ENCODE measurements at places on chromosomes 7 and 10.
A peak's percentile ranks its signal among the peaks of the same experiment; 100 is the strongest.

GRCh38 chr10:129506101-129506797 is 39.2 kb downstream of the MGMT start:
- DNase-seq, result peak; percentile 88

DNA sequence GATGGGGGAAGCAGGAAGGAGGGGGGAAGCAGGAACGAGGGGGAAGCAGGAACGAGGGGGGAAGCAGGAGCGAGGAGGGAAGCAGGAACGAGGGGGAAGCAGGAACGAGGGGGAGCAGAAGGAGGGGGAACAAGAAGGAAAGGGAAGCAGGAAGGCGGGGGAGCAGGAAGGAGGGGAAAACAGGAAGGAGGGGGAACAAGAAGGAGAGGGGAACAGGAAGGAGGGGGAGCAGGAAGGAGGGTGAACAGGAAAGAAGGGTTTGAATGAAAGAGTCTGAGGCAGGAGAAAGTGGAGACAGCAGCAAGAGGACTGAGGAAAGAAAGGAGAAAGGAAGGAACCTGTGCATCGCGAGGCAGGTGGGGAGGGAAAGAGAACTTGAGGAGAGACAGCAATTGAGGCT is 256.6 kb downstream of the PTEN start:
- no peak for DNase-seq

- no peak for DNase-seq
Measured at GRCh38 chr10:6339891-6340290, 137.2 kb downstream of the PFKFB3 start.

DNA sequence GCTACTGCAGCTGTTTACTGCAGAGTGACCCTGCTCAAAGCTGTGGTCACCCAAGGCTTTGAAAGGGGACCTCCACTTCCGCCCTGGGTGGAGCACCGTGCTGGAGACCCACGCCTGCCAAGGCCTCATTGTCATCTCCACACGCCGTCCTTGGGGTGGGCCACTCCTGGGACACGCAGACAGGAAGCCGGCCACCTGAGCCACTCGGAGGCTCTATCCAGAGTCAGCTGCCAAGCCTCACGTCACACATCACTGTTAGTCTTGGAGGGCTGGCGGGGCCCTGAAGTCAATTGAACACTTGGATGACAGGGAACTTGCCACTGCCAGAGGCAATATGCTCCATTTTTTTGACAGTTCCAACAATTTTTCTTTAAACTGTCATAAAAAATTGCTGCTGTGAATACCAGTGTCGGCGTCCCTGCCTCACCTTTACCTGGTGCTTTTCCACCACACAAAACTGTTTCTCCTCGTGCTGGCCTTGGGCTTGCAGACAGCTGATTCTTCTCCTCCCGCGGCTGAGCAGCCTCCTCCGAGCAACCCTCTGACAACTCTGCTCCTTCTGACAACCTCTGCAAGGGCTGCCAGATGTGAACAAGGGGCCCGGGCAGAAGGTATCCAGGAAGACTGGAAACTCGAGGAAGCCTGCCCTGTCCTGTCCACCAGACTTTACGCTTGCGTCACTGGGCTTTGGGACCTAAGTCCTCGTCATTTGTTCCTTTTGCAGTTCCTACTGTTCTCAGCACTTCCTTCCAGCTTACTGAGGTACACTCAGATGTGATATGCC is 81.9 kb downstream of the EGFR start:
- DNase-seq, result peak; percentile 90

GRCh38 chr10:53579773-53580172 is 807.2 kb upstream of the MBL2 start:
- DNase-seq, result no peak

DNA sequence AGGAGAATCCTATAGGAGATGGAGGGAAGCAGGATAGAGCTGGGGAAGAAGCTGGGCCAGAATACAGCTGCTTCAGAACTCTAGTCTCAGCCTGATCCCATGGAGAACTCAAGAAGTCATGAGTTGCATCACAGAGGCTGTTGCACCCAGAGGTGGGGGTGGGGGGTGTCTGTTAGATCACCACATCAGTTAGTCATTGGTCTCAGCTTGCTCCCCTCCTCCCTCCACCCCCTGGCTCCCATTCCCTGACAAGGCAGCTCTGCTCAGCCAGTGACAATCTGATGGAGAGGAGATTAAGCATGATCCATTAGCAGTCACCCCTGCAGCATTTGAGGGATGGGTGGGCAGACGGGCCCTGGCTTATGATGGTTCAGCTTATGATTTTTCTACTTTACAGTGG is 58.4 kb upstream of the FGL2 start:
- DNase-seq, result no peak

DNA sequence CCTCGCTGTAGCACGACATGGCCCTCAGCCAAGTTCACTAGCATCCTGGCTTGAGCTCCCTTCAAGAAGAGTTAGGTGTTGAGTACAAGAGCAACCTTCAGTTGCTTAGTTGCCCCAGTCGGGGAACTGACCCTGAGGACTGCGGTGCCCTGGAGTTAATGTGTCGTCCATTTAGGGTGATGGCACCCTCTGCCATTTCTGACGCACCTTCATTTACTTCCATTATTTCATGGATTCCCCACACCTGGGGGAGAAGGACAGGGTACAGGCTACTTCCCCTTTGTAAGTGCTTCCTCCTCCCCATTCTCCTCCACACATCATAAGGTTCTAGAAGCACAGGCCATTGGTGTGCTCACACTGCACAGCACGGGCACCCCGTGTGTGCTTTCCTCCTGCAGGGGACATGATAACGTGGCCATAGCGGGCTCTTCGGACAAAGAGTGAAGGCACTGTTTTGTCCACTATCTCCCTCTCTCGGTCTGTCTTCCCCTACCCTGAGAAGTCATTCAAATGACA is 1.8 kb downstream of the ALOX5 start:
- DNase-seq, result no peak

DNA sequence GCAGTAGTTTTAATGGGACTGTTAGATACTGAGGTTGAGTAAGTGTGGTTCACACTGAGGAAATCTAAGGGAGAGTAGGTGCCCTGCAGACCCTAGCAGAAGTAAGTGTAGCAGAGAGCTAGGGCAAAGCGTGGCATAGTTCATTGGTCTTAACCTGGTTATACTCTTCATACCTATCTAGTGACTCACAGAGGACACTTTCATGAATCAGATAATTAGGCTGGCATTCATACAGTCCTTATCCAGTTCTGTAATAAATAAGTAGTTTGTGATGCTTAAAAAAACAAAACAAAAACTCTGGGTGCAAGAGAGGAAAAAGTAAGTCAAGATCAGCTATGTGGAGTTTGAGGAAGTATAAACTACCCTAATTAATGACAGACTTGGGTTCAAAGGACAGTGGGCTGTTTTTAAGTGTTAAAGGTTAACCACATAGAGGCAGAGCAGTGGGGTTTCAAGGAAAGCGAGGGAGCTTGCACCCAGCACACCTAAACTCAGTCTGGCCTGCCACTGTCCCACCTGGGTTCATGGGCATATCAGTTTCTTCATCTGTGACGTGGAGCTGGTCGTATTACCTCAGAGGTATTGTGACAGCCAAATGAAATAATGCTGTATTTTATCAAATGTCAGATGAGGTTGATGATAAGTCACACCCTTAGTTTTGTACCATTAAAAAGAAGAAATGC is 27.1 kb downstream of the LMTK2 start:
- DNase-seq, result no peak

DNA sequence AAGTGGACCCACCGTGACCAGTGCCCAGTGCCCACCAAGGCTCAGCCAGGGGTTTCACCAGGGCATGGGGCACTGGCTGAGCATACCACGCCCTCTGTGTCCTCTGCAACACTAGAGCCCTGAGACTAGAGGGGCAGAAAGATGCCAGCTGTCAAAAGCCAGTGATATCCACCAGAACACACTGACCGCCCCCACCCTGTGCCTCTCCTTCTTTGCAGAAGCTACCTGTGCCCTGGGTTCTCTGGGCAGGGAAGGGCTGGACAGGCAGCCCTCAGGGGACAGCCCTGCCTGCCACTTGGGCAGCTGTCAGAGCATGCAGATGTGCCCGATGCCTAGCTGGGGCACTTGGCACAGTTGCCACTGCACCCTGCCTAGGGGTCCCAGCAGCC is 494 bp downstream of the VSIR start:
- no peak for DNase-seq

DNA sequence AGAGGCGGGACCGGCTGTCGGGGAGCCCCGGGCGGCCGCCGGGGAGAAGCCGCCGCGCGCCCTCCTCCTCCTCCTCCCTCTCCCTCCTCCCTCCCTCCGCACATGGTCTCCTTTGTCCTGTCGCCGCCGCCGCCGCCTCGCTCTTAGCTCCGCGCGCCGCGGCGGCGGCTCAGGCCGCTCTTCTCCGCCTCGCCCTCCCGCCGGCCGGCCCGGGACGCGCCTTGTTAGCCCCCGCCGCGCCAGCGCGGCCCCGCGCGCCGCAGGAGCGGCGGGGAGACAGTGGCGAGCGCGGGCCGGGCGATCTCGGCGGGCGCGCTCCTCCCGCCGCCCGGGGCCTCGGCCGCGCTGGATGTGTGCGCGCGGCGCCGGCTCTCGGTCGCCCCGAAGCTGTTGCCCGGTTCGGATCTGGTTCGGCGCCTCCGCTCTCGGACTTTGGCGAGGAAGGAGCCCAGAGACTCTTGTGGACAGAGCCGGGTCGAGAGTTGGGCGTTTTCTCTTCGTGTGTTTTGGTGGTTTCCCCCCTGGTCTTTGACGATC is 437.4 kb upstream of the GALNT17 start:
- DNase-seq, result no peak

GRCh38 chr10:88920198-88920597 is 32.4 kb downstream of the ACTA2 start:
- DNase-seq, result no peak

GRCh38 chr10:15084502-15084922 is 4.1 kb downstream of the ACBD7 start:
- no peak for DNase-seq

GRCh38 chr7:30681331-30681797 is 892 bp downstream of the CRHR2 start:
- no peak for DNase-seq

DNA sequence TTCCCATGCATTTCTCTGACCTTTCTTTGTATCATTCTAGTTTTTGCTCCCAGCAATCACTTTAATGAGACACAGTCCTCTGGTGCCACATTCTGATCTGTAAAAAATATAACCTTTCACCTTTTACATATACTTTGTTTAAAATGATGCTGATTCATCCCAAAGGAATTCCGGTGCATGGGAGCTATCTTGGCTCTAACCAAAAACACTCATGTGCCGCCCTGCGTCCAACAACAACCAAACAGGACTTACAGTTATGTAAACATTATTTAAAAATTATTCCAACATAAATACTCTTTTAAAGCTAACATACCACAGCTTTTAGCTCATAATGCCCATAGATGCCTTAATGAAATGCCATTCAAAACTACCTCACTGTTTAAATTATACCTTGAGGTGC is 7.7 kb upstream of the OPALIN start:
- DNase-seq, result no peak

- DNase-seq, result no peak
Measured at GRCh38 chr7:91850455-91850854, 30.0 kb downstream of the MTERF1 start.

DNA sequence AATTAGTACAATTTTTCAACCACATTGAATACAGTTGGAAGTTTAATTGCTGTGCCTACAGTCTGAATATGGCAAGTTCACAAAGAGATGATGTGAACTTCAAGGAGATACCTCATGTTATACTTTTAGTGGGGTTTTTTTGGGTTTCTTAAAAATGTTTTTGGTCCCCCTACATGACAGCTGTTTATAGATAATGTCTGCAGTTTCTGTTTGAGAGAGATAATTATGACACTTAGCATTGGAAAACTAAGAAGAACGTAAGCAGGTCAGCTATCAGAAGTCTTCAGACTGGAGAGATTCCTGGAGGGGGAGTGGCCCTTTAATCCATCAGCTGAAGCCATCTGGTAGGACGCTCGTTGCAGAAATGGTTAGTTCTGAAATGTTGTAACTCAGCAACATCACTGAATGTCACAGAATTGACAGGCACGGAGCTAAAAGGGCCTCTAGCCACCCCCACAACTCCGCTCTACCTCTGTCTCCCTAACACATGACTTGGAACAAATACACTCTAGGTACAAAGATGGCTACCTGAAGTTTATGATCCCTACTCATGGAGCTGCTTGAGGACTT is 29.0 kb downstream of the TIMM23 start:
- no peak for DNase-seq

- no peak for DNase-seq
Measured at GRCh38 chr7:92425311-92425947, 21.9 kb upstream of the GATAD1 start.

GRCh38 chr10:96288151-96288621 is 16.0 kb upstream of the DNTT start:
- DNase-seq, result peak; percentile 0

- DNase-seq, result no peak
Measured at GRCh38 chr10:119352042-119352441, 144.7 kb downstream of the GRK5 start.

- no peak for DNase-seq
Measured at GRCh38 chr10:43210556-43210955, 56.3 kb downstream of the RASGEF1A start.

- DNase-seq, result no peak
Measured at GRCh38 chr7:152633072-152633471, 42.9 kb downstream of the XRCC2 start.

GRCh38 chr7:140645166-140645900 is 4.7 kb upstream of the DENND2A start:
- DNase-seq, result no peak

GRCh38 chr7:46411236-46411635 is 490.2 kb upstream of the IGFBP3 start:
- DNase-seq, result no peak

DNA sequence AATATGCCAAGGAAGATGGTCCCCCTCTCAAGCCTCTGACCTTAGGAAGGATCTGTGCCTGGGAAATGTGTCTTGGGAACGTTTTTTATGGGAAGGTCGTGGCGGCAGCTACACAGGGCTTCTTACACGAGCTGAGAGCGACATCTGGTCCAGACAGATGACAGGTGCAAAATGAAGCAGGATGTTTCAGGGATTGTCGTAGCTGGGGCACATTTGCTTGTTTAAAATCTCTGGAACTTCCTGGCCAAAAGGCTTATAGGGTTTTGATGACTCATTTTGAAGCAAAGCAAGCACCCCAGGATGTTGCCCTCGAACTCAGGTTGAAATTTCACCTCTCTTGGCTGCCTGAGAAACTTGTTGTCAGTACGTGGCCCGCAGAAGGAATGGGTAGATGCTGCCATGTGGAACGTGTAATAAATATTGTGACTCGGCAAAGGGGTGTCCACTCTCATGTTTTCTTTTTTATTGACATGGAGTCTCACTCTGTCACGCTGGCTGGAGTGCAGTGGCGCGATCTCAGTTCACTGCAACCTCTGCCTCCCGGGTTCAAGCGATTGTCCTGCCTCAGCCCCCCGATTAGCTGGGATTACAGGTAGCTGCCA is 117.5 kb downstream of the CAMK1D start:
- no peak for DNase-seq

GRCh38 chr10:77877441-77878344 is 48.9 kb downstream of the DLG5 start:
- no peak for DNase-seq

- DNase-seq, result no peak
Measured at GRCh38 chr10:111677759-111678158, 505.8 kb downstream of the GPAM start.

GRCh38 chr7:93279541-93279940 is 47.4 kb downstream of the VPS50 start:
- no peak for DNase-seq

GRCh38 chr7:158361326-158361946 is 226.2 kb downstream of the PTPRN2 start:
- DNase-seq, result no peak

GRCh38 chr7:47093320-47094234 is 488.3 kb downstream of the TNS3 start:
- no peak for DNase-seq

- DNase-seq, result no peak
Measured at GRCh38 chr7:37930226-37930948, 9.9 kb downstream of the EPDR1 start.

GRCh38 chr7:82677493-82677892 is 233.9 kb upstream of the CACNA2D1 start:
- DNase-seq, result no peak
